ENCODE measurements at places on chromosomes 16 and 17.

- no peak for DNase-seq
Measured at GRCh38 chr17:34071886-34072420, 183.1 kb upstream of the CCL2 start.

DNA sequence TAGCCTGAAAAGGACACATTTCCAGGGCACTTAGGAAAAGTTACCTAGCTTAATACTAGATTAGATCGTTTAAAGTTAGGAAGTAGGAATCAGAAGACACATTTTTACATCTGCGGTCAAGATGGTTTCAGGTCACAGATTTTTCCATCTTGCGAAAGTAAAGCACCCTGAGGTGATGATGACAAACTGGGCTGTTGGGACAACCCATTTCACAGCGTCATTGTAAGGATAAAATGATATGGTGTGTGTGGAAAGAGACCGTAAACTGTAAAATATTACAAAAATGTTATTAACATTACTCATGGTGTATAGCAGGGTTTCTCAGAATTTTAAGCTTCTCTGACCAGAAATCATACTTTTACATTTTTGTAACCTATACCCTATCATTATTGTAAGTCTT, 10.1 kb upstream of the MAP2K6 start:
- DNase-seq, result no peak

DNA sequence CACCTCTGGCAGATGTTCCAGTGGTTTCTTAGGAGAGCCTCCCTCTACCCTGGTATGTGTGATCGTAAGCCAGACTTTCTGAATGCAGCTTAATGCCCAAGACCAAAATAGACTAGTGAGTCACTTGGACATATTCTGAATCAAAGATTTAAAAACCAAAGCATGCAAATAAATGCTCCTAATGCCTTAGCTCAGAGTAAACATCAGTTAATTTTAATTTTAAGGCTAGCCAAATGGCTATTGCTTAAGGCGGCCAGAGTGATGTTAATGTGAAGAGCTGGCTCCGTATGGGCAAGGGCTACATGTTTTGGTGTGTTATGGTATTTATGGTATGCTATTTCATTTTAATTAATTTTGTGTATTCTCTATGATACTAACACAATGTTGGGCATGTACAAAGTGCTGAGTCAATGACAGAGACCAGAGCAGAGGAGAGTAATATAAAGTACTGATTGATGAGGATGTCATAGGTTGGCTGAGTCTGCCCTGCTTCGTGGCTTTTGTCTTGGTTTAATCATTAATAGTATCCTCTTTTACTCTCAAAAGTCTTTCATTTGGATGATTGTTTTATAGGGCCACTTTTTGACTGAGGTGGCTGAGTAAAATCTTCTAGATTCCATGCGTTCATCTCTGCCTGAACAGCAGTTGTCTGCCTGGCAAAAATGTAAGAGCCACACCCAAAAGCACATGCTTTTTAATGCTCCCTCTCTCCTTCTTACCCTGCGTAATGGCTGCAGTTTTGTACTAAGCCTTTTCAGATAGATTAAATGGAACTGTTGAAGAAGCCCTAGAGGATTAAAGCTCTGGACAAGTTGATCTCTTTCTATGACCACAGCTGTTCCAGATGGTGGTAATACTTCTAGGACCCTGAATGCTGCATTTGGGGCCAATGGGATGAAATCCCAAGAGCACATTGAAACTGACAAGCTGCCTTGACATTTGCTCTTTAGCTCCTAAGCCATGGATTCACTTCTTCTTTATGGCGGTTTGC, 59.6 kb downstream of the MAP2K6 start:
- no peak for DNase-seq

- DNase-seq, result no peak
Measured at GRCh38 chr17:64131606-64132270, 1.8 kb upstream of the ERN1 start.

DNA sequence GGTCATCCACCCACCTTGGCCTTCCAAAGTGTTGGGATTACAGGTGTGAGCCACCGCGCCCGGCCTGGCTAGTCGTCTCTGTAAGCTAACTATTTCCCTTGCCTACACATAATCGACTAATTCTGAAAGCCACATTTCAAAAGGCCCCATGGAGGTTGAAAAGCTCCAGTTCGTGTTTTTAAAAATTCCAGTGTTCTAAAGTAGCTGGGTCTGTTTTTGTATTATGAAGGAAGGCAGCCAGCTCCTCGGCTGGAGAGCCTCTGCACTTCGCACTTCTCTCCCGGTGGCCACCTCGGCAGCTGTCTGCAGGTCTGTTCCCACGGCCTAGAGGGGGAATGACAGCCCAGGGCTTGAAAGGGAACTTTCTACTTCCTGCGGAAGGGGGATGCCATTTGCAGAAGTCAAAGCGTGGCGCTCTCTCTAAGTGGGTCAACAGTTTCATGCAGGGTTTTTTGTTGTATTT, 16.9 kb downstream of the HASPIN start:
- no peak for DNase-seq

- DNase-seq, result no peak
Measured at GRCh38 chr16:17015702-17016101, 455.1 kb downstream of the XYLT1 start.

DNA sequence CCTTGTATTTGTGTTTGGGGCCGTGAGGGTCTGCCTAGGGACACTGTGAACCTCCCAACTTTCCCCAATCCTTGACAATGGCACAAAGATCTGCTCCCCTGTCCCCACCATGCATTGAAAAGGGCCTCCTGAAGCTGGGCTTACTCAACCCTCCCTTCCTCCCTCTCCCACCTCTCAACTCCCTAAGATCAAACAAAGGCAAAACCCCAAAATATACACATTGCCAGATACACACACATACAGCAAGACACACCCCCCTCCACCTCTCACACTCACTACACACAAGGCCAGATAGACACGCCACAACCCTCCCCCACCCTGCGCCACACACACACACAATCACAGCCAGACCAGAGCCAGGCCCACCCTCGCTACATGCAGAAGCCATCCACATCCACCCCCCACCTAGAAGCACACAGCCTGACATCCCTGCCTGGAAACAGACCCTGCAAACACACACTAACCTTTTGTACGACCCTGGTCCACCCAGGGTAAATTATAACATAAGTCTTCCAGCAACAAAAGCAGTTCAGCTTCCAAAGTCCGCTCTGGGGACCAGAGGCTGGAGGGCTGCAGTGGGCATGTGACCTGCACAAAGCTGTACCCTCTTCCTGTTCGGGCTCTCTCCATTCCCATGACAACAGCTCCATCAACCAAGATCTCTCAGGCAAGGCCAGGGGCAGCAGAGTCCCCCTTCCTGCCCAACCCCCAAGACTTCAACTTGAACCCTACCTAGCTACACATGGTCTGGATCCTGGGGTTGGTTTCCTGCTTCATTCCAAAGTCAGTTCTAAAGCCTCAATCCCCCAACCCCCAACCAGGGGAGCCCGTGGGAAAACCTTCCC, 1.9 kb downstream of the PCGF2 start:
- DNase-seq, result no peak

GRCh38 chr16:85271198-85271597, 158.9 kb upstream of the CIBAR2 start:
- DNase-seq, result no peak

DNA sequence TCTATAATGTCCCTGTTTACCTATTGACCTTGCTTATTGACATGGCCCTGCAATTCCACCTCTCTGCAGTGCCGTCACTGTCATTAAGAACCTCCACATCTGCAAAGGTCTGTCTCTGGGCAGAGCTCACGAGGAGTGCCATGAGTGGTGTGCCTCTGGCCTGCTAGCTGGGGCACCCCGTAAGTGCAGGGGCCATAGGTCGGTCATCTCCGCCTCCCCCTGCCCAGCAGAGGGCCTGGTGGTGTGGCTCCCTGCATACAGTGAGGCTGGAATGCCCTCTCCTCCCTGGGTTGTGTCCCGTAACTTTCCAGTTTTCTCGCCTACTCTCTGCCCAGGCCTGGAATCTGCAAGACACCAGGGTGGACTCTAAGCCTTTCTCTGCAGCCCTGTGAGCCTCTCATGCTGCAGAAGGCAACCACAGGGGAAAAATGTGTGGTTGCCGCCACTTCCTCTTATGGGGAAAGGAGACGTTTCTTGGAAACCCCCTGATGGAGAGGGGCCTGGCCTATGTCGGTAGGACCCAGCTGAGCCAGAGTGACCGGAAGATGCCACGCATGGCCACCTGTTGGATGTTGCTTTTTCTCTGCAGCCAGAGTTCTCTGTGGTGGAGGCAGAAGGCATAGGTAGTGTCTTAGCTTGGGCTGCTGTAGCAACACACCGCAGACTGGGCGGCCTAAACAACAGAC, 2.7 kb upstream of the SNX20 start:
- no peak for DNase-seq

DNA sequence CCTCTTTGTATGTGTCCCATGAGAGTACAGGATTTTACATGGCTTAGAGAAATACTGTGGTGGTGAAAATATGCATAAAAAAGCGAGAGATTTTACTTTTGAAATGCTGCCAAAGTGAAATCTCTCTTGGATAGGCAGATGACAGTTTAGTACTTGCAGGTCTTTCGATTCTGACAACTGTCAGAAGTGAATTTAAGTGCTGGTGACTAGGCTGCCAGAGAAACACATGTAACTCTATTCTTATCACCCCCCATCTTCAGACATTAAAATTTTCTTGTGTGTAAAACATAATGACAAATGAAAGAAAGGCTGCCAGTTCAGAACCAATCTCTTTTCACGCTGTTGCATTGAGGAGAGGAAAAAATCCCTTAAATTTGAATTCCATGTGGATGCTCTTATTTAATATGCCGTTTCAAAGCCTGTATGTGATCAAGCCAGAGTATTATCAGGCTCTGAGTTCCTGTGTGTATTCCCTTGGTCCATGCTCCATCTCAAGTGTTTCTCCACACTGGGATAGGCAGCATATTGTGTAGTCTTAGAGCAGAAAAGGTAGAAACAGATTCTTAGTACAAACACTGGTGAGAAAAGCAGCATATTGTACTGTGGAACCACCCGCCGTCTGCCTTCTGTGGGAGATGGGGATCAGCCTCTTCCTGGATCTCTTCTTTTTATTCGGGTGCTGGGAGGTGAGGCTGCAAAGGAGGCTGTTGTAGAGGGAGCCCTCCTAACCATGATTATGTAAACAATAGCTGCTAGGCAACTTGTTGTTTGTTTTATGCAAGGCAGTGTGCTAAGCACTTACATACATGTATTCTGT, 291.3 kb downstream of the WWOX start:
- DNase-seq, result no peak

- DNase-seq, result no peak
Measured at GRCh38 chr17:6599364-6599763, 41.1 kb downstream of the KIAA0753 start.

- DNase-seq, result no peak
Measured at GRCh38 chr17:60094754-60095153, 16.0 kb upstream of the HEATR6 start.

- no peak for DNase-seq
Measured at GRCh38 chr16:75942936-75943335, 216.6 kb upstream of the CPHXL start.

- DNase-seq, result no peak
Measured at GRCh38 chr17:67126983-67127382, 82.6 kb downstream of the CACNG1 start.

- DNase-seq, result no peak
Measured at GRCh38 chr17:12665263-12666210, at the start of gene MYOCD. Gene MYOCD (plus strand): TSS chr17:12665890. CDS start chr17:12666189, 299 bp downstream.

DNA sequence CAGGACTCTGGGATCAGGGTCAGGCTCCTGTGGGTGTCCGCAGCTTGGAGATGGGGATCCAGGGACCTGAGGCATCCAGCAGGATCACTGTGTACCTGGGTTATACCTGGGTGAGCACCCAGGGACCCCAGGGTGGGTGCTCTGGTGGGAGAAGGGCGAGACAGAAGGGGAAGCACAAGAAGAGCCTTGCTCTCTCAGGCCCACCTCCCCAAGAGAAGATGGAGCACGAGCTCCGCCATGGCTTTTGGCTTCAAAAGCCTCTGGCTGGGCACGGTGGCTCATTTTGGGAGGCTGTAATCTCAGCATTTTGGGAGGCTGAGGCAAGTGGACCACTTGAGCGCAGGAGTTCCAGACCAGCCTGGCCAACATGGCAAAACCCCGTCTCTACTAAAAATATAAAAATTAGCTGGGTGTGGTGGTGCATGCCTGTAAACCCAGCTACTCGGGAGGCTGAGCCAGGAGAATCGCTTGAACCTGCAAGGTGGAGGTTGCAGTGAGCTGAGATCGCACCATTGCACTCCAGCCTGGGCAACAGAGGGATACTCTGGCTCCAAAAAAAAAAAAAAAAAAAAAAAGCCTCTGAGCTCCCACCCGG, 8.9 kb downstream of the DRC7 start:
- DNase-seq, result no peak

- no peak for DNase-seq
Measured at GRCh38 chr16:73041676-73042075, 6.3 kb downstream of the ZFHX3 start.

All from NCI-H446 treated with DMSO at 0.1 percent for 48 hours (cell line).